ENCODE measurements at places on chromosomes 4 and X. TPM values are rescaled to one million over a fixed set of nuclear protein-coding genes. Genes with fewer than 3 reads are reported as not detected.

The C4orf36 gene
- total RNA-seq: 0.64 TPM

The KLB gene
- 0.15 TPM for total RNA-seq

The ATOH1 gene
- not detected for total RNA-seq

The SRPK3 gene
- 0.08 TPM for total RNA-seq

The PCDH7 gene
- total RNA-seq: 0.11 TPM

The TMPRSS11A gene
- not detected for total RNA-seq
